ENCODE measurements at places on chromosomes 1 and 21.

- no peak for DNase-seq
Measured at GRCh38 chr1:222785529-222785928, 29.3 kb upstream of the DISP1 start.

GRCh38 chr1:214571281-214571680 lies 19.9 kb upstream of the PTPN14 start:
- DNase-seq, result no peak

- peak; percentile 72 for DNase-seq
Measured at GRCh38 chr1:50968821-50969610, 1.0 kb upstream of the CDKN2C start.

DNA sequence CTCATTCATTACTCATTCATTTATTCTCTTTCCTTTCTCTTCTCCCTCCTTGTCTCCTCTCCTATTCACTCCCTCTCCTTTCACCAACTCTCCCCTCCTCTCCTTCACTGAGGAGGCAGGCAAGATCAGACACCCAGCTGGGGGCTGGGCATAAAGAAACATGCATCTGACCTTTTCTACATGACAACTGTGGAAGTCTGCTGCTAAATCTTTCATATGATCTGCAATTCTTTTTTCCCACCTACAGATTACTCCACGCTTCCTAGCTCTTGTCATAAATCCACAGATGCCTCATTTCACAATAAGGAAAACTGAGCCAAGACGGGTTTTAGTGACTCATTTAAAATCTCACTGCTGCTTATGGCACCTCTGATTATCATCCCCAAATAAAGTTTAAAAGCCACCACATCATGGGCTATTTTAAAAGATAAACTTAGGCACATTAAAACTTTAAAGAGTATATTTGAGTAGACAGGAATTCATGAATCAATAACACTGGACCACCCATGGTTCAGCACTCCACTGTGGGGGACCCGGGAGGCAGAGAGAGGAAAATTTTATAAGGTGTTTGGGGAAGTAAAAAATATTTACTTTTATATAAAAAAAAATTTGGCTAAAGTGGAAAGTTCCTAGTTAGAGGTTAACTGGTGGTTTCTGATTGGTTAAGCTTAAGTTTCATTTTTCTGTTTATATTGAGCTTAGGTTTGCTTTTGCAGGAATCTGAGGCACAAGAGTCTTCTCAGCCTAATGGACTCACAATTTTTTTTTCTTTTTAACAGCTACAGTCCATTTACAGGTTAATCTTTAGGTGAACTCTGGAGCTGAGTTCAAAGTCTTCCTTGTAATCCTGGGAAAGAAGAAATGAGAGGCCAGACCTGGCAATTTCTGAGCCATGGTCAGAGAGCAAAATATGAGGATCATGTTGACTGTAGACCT lies 55.8 kb upstream of the DNAH14 start:
- no peak for DNase-seq

DNA sequence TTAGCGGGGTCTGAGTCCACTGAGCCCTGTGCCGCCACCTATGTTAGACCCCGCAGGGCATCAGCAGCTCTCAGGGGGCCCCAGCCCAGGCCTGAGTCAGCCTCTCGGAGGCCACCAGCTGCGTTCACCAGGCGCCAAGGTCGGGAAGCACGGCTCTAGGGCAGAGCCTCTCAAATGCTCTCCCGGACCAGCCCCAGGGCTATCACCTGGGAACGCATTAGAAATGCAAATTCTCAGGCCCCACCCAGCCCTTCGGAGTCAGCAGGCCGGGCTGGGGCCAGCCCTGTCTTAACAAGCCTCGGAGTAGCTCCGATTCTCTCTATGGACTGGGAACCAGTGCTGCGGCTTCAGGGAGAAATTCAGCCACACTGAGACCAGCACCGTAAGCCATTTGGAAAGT lies 37.2 kb upstream of the TSPEAR start:
- no peak for DNase-seq

- DNase-seq, result no peak
Measured at GRCh38 chr1:207503950-207504349, 8.0 kb downstream of the CR1 start.

DNA sequence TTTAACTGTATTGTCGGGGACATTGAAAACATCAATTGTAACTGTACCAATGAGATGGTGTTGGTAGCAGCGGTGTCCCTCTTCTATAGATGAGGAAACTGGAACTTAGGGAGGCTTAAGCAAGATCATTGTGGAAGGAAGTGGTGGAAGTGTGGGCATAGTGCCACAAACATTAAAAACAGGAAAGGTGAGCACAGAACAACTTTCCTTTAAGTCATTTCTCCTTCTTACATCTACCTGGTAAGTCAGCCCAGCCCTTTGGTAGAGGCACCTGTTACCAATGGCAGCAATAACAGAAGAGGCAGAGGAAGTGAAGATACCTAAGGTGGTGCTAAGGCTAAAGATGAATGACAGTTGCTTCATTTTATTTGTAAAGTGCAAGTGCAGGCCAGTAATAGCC lies 12.0 kb upstream of the CTSS start:
- DNase-seq, result no peak

DNA sequence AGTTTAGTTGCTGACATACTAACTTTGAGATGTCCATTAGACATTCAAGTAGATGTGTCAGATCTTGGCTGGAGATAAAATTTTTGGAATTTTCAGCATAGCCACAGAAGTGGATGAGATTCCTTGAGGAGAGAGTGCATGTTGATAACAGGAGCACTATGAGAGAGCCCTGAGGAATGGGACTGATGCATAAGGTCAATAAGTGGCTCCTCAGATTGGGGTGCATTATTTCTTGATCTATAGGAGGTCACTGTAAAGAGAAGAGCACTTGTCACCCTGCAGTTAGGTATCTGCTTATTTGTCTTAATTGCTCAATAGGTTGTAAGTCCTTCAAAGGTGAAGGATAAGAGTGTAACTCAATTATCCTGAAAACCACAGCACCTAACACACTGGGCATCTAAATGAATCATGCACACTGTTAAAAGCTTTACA lies 52.0 kb upstream of the TACSTD2 start:
- peak; percentile 18 for DNase-seq

GRCh38 chr1:44939061-44939460 lies 47.3 kb downstream of the EIF2B3 start:
- no peak for DNase-seq

Measured in SW480 (cell line).